GM06990 (cell line): ENCODE measurements at places on chromosomes 2 and 18.

- no peak for DNase-seq
Observed at GRCh38 chr2:173290046-173290445, 64.6 kb upstream of the CDCA7 start.

DNA sequence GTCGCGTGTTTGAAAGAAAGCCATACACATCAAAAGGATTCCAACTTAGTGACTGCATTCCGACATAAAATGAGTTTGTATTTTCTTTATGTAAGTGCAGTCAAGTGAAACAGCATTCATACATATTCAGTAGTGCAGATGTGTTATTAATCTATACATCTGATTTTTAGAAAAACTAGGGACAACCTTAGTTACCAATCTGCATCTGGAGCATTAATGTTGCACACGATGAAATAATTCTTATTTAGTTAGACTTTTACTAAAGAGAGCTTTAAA is 1.9 kb downstream of the GORASP2 start:
- DNase-seq, result no peak

DNA sequence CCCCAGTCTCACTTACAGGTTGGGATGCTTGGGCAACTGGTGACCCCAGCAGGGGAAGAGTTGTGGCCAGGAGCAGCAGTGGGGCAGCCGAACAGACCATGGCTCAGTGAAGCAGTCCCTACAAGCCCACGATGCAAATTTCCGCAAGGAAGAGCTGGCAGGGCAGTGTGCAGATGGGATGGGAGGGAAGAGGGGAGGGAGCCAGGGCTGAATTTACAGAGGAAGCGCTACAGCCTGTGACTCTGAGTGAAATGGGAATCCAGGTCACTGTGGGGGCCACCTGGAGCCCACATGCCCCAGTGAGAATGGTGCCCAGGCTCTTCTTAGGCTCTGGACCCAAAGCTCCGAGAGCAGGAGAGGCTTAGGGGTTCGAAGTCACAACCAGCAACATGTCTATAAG is 27.0 kb upstream of the SELENOI start:
- no peak for DNase-seq

DNA sequence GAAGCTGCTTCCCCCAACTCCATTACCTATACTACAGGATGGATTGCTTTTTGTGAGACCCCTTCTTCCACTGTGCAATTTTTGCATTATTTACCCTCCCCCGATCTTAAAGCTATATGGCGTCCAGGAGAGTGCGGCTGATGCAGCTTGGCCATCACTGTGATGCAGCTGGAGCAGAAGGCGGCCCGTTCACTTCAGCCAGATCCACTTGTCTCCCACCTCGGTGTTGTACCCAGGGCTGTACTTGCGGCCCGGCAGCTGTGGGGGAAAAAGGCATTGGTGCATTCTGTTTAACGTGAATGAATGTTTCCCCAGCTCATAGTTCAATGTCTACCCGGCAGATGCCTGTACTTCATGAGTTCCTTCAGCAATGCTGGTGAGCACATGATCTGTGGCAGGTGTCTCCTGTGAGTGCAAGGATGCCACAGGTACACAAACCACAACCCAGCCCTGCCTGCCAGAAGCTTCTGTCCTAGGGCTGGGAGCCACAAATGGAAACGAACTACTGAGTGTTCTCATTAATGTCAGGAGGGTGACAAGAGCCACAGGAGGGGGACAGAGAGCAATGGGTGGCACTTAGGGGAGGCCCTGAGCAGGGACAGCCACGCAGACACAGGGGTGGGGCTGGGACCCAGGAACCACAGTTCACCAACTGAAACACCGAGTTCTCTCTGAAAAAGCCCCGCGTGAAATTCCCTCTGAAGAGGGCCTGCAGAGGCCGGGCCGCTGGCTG is 64.0 kb downstream of the NDUFA10 start:
- DNase-seq, result no peak

- DNase-seq, result no peak
Observed at GRCh38 chr2:146661473-146662096, 1183.2 kb upstream of the ACVR2A start.
